B cell (primary cell): ENCODE measurements at places on chromosomes 1 and 21.

GRCh38 chr1:2320760-2321667, 70.3 kb downstream of the MORN1 start:
- no peak for DNase-seq

- no peak for DNase-seq
Measured at GRCh38 chr1:109963864-109964263, 20.7 kb upstream of the AHCYL1 start.

- DNase-seq, result no peak
Measured at GRCh38 chr1:241994171-241994570, 4.7 kb downstream of the MAP1LC3C start.

DNA sequence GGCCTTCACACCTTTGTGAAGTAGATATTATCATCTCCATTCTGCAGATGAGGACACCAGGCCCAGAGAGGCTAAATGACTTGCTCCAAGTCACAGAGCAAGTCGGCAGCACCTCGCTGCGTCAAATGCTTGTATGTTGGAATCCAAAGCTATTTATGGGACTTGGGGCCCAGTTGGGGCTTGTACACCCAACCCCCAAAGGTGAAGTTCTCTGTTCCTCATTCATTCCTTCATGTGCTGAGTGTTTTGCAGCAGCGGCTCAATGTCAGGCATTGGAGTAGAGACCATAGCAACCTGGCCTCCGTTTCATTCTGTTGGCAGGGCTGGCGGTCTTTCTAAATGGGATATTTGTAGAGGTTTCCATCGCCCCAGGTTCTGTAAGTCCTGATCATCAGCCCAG, 113.4 kb upstream of the SLC25A33 start:
- DNase-seq, result no peak

GRCh38 chr1:212110617-212111016, 75.1 kb downstream of the DTL start:
- DNase-seq, result no peak

DNA sequence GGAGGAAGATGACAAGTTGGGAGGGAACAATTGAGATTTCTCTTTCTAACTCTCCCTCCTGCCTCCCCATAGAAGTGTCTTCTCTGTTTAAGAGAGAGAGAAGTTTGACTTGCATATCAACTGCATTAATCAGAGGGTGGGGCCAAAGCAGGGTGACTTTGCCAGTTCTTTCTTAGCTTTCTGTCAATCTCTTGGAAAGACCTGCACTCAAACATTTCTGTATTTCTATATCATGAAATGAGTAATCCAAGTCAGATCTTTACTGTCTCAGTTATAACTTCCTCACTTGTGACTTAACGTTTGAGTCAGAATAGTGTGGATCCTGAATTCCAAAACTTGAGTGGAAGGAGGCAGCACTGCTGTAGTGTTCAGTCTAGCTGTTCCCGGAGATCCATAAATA, 180.8 kb upstream of the KCNK2 start:
- DNase-seq, result no peak

GRCh38 chr1:116062201-116062600, 49.0 kb upstream of the MAB21L3 start:
- no peak for DNase-seq

GRCh38 chr1:154198756-154199562, 7.1 kb upstream of the TPM3 start:
- DNase-seq, result peak; percentile 77

GRCh38 chr1:110436635-110437034, 14.3 kb upstream of the PROK1 start:
- DNase-seq, result no peak
